ENCODE measurements at places on chromosomes 16 and 17. TPM values are rescaled to one million over a fixed set of nuclear protein-coding genes. Genes with fewer than 3 reads are reported as not detected.

- DNase-seq, result no peak
Measured at GRCh38 chr17:62818526-62818925, 10.4 kb upstream of the MARCHF10 start.

DNA sequence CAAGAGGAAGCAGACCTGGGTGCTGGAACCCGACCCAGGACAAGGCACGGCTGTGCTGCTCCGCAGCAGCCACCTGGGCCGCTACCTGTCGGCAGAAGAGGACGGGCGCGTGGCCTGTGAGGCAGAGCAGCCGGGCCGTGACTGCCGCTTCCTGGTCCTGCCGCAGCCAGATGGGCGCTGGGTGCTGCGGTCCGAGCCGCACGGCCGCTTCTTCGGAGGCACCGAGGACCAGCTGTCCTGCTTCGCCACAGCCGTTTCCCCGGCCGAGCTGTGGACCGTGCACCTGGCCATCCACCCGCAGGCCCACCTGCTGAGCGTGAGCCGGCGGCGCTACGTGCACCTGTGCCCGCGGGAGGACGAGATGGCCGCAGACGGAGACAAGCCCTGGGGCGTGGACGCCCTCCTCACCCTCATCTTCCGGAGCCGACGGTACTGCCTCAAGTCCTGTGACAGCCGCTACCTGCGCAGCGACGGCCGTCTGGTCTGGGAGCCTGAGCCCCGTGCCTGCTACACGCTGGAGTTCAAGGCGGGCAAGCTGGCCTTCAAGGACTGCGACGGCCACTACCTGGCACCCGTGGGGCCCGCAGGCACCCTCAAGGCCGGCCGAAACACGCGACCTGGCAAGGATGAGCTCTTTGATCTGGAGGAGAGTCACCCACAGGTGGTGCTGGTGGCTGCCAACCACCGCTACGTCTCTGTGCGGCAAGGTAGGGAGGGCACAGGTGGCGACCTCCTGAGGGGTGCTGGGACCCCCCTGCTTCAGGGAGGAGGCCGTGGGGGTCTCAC is 667 bp downstream of the FSCN2 start:
- DNase-seq, result no peak

GRCh38 chr17:10579270-10579669 is 29.8 kb upstream of the MYH2 start:
- no peak for DNase-seq

- DNase-seq, result peak; percentile 56
Measured at GRCh38 chr16:30786936-30787612, at the start of gene ZNF629. TSS of gene ZNF629 (minus strand) at chr16:30787205. CDS start at chr16:30784482, 2,723 bp downstream.

GRCh38 chr16:63672493-63672892 is 1449.4 kb downstream of the CDH11 start:
- DNase-seq, result no peak

TNRC6A gene
- total RNA-seq, result 46.1 TPM

FA2H gene
- total RNA-seq, result 82.2 TPM

- DNase-seq, result no peak
Measured at GRCh38 chr16:89623511-89624261, 10.2 kb downstream of the DPEP1 start.

GRCh38 chr17:285751-286422 is 66.7 kb downstream of the RPH3AL start:
- DNase-seq, result no peak

GRCh38 chr16:12063435-12063834 is 86.9 kb downstream of the SNX29 start:
- no peak for DNase-seq
